ENCODE measurements at places on chromosomes 7 and 10.

DNA sequence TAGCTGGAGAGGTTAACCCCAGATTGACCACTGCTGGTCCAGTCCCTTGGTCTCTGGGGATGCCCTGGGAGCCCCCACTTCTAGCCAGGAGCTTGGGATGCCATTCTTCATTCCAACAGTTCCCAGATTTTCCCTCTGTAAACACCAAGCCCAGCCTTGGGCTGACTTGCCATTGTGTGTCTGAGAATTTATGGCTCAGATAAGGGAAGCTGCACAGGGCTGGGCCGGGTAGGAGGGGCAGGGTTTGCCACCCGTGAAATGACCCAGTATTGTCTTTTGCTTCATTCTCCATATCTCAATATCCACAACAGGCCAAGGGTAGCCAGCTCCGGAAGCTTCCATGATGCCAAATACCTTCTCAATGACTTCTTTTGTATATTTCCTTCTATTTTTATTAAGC is 32.1 kb downstream of the AFAP1L2 start:
- DNase-seq = no peak

- DNase-seq = no peak
Observed at GRCh38 chr10:90087197-90088023, 386.0 kb downstream of the KIF20B start.

- no peak for DNase-seq
Observed at GRCh38 chr7:54629771-54630170, 87.6 kb downstream of the VSTM2A start.

DNA sequence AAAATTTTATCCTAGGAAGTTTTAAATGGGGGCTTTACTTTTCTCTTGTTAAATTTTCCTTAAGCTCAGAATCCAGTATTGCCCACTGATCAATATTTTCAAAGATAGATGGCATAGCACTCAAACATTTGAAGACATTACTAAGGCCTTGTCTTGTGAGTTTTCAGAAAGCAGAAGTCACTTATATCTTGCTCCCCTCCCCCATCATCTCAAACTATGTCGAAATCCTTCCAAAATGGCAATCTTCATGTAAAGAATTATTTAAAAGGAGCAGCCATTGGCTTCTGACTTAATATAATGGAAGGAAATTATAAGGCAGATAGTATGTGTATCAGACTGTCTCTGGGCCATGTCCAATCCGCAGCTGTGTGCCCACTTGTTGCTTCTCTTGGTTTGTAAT is 553.5 kb upstream of the C7orf33 start:
- DNase-seq = no peak

- no peak for DNase-seq
Observed at GRCh38 chr7:128456255-128456725, 612 bp downstream of the HILPDA start.

DNA sequence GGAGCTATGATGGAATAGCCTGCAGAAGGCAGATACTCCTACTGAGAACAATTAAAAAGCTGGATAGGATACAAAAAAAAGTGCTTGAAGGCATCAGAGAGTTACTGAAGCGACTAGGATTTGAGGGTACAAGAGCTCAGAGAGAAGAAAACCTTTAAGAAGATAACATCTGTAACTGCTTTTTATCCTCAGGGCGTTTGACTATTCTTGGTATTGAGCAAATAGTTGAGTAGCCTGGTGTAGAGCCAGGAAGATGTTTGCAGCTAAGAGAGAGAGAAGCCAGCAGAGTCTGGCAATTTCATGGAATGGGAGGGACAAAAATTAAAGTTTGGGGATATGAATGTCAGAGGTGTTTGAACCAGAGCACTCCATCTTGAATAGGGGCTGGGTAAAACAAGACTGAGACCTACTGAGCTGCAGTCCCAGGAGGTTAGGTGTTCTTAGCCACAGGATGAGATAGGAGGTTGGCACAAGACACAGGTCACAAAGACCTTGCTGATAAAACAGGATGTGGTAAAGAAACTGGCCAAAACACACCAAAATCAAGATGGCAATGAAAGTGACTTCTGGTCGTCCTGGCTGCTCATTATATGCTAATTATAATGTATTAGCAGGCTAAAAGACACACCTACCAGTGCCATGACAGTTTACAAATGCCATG is 428.8 kb downstream of the SH2D4B start:
- DNase-seq = no peak

- DNase-seq = no peak
Observed at GRCh38 chr10:68598978-68599770, 39.0 kb downstream of the TET1 start.

DNA sequence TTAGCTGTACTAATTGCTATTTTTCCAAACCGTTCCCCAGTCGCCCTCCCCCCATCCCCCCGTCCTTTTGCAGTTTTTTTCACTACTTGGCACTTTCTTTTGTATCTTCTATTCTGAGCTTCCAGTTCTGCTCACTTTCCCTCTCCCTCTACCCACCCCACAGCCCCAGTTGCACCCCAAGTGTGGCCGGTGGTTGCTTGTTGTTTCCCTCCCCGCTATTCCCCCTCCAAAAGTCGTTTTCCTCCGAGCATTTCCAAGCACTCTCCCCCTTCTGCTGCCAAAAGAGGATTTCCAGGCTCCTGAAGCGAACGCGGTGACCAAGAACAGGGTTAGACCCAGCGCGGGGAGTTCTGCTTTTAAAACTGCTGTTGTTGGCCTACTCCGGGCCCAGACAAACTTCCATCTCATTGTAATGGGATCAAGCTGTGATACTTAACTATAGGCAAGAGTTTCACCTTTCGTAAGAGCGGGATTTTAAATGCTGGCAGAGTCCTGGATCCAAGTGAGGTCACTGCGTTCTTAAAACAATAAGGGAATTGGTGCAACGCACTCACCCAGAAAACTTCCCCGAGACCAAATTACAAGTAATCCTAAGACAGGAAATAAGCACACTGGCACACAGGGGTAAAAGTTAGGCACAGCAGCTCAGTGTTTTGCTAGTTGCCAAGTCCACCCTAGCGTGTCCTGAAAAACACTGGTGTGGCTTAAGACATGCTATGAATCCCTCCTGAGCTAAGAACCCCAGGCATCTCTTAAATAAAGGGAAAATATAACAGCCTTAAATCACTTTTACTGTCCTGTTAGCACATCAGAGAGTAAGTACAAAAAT is 1.5 kb upstream of the RGS10 start:
- DNase-seq = no peak

- DNase-seq = no peak
Observed at GRCh38 chr7:151020231-151020630, 4.1 kb downstream of the ATG9B start.

DNA sequence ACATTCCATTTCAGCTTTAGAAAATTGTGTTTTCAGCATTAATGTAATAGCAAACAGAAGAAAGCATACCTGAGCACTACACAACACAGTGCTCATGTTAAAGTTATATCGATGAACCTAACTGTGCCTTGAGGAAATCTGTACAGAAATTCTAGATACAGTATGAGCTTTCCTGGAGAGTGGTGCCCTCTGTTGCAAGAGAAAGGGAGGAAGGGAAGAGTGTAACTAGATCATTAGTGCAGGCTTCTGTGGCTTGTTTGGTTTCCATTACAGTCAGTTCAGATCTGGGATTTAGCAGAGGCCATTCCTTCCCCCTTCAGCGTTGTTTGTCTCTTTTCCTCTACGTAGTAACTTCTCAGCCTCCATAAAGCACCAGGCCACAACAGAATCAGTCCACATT is 139.7 kb downstream of the HTR7 start:
- no peak for DNase-seq

- DNase-seq = no peak
Observed at GRCh38 chr7:1666317-1666822, 3.7 kb upstream of the ELFN1 start.

- DNase-seq = no peak
Observed at GRCh38 chr10:7264313-7264756, 146.5 kb downstream of the SFMBT2 start.
